ENCODE measurements at places on chromosomes 2 and 18. TPM values are rescaled to one million over a fixed set of nuclear protein-coding genes. Genes with fewer than 3 reads are reported as not detected.

NRP2 gene
- total RNA-seq, result 30.4 TPM

SIX3 gene
- not detected for total RNA-seq

TDRD15 gene
- total RNA-seq, result not detected

RASGRP3 gene
- total RNA-seq, result 0.36 TPM

REG3G gene
- not detected for total RNA-seq

FN1 gene
- 962 TPM for total RNA-seq

C2orf66 gene
- total RNA-seq, result not detected

NEU2 gene
- not detected for total RNA-seq

CHN1 gene
- total RNA-seq, result 22.5 TPM

PRKAG3 gene
- total RNA-seq, result not detected

DNA sequence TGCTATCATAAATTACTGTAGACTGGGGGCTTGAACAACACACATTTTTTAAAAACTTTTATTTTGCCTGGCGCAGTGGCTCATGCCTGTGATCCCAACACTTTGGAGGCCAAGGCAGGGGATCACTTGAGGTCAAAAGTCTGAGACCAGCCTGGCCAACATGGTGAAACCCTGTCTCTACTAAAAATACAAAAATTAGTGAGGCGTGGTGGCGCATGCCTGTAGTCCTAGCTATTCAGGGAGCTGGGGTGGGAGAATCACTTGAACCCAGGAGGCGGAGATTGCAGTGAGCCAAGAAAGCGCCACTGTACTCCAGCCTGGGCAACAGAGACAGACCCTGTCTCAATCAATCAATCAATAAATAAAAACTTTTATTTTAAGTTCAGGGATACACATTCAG, 9.1 kb downstream of the KCNK3 start:
- no peak for DNase-seq

DNA sequence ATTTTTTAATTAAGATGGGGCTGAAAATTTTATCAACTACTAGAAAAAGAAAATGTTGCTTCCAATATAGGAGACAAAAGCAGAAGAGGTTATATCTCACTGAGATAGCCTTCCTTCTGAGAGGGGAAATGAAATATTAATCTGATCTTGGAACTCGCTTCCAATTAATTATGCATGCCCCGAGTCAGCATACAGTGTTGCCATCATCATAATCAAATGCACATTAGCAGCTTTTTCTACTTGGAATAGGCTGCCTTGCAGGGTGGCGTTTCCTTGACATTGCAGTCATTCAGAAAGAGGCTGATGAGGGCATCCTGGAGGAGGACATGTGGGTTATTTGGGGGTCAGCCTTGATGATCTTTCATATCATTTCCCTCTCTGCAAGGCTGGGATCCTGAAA, 18.4 kb upstream of the RPL37A start:
- DNase-seq, result no peak

DNA sequence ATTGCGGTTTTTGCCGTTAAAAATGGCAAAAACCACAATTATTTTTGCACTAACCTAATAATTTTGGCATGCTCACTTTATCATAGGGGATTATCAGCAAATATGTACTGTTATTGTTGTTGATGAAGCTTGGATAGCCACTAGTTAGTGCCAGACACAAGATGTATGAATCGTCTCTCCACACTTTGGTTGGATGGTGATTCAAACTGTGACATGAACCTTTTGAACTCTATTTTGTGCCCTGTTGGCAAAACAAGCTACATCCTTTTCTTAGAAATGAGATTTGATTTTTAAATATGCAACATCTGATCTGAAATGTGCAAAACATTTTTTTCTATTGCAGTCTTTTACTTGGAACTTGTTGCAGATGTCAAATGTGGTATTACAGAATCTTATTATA, 48.8 kb upstream of the DTNB start:
- no peak for DNase-seq

GRCh38 chr2:184413221-184413620, 185.1 kb upstream of the ZNF804A start:
- DNase-seq, result no peak

GRCh38 chr2:239700686-239701345, 300.0 kb upstream of the HDAC4 start:
- DNase-seq, result no peak

GRCh38 chr2:207621501-207622039, 3.6 kb downstream of the METTL21A start:
- no peak for DNase-seq

GRCh38 chr2:199757233-199757870, 93.6 kb downstream of the FTCDNL1 start:
- no peak for DNase-seq

- no peak for DNase-seq
Measured at GRCh38 chr2:20303966-20304365, 46.7 kb downstream of the PUM2 start.

DNA sequence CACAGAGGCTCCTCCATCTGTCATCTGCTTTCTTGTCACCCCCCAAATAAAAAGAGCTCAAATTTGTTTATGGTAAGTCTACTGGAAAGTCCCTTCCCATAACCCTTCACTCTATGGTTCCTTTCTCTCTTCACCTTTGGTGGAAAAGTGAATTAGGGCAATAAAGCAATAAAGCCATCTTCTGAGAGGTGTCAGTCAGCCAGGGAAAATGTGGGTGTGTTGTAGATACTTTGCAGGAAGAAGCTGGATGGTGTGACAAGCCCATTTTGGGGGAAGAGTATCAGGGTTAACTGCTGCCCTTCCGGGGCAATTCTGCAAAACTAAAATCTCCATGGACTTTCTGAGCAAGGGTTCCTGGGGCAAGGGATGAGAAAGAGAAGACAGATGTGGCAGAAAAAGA, 197.9 kb downstream of the SH3BP4 start:
- DNase-seq, result no peak

DNA sequence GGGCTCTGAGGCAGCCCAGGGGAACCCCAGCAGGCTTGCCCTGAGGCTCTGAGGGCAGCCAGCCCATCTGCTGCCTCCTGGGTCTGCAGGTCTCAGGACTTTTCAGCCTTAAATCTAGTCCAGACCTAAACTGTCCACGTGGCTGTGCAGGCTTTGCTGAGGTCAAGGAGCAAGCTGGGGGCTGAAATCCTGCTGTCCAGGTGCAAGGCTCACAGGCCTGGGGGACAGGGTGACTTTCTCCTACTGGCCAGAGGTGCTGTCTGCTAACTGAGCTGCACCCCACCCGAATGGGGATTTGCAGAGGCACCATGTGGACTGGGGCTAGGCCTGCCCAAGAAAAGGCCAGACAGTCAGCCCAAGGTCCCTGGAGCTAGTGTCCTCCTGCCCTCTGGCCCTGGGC, 32.1 kb downstream of the SDC1 start:
- no peak for DNase-seq

GRCh38 chr18:63253014-63253413, 66.6 kb downstream of the BCL2 start:
- DNase-seq, result no peak

GRCh38 chr18:48035556-48035860, 105.0 kb upstream of the SMAD2 start:
- DNase-seq, result no peak

GRCh38 chr18:74949611-74950010, 259.3 kb downstream of the PTGR3 start:
- no peak for DNase-seq

- no peak for DNase-seq
Measured at GRCh38 chr2:237306083-237306786, 107.7 kb downstream of the COL6A3 start.

DNA sequence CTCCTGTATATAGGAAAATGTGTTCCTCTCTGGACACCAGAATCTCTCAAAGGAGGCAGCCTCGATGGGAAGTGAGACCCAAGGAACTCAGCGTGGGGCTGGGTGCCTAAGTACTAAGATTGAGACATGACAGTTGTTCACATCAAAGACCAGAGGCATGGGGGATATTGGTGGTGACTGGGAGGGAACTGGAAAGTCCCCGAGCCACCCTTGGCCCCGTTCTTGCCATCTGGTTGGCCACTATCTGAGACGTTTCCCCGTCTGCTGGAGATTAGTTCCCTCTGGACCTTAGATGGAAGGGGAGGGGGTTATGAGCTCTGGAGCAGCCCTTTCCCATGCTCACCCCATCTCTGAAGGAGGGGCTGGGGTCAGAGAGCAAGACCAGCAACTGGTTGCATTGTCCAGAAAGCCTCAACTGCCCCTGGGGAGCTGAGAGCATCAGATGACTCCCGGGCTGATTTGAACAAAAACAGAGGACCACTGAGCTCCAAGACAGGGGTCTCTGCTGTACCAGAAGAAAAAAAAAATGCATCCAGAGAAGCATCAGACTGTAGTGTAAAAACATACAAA, 11.8 kb downstream of the FBLN7 start:
- DNase-seq, result no peak

GRCh38 chr2:238495422-238495821, 68.7 kb downstream of the ASB1 start:
- DNase-seq, result no peak

DNA sequence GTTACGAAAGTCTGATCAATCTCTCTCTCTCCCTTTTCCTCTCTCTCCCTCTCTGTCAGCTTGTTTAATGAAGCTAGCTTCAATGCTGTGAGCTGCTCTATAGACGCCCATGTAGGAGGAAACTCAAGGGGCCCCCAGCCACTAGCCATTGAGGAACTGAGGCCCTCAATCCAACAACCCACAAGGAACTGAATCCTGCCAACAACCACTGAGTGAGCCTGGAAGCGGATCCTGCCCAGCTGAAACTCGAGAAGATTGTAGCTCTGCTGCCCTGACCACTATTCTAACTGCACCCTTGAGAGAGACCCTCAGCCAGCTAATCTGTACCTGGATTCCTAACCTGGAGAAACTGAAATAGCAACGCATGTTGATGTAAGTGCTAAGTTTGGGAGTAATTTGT, 129.2 kb downstream of the BCL11A start:
- no peak for DNase-seq

GRCh38 chr2:98014379-98014778, 18.6 kb upstream of the TMEM131 start:
- no peak for DNase-seq

DNA sequence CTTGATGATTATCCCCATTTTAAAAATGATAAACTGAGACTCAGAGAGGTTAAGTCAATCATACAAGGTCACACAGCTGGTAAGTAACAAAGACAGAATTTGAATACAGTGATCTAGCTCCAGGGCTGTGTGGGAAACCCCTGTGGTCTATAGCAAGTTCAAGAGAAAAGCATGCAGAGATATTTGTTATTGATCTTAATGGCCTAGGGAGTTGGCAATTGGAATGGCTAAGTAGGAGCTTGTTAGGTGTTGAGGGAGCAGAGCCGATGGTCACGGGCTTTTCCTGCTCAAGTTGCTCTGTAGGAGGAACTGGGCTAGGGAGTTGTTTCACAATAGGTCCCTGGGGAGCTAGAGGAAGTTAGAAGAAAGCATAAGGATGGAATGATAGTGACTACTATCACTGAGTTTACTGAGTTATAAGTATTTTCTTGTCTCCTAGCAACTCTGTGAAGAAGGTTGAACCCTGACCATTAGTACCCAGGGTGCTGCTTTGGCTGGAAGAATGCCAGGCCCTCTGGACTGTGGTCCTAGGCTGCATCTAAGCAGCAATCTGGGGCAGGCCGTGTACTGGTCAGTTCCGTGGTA, 30.0 kb downstream of the RNF125 start:
- peak; percentile 15 for DNase-seq

DNA sequence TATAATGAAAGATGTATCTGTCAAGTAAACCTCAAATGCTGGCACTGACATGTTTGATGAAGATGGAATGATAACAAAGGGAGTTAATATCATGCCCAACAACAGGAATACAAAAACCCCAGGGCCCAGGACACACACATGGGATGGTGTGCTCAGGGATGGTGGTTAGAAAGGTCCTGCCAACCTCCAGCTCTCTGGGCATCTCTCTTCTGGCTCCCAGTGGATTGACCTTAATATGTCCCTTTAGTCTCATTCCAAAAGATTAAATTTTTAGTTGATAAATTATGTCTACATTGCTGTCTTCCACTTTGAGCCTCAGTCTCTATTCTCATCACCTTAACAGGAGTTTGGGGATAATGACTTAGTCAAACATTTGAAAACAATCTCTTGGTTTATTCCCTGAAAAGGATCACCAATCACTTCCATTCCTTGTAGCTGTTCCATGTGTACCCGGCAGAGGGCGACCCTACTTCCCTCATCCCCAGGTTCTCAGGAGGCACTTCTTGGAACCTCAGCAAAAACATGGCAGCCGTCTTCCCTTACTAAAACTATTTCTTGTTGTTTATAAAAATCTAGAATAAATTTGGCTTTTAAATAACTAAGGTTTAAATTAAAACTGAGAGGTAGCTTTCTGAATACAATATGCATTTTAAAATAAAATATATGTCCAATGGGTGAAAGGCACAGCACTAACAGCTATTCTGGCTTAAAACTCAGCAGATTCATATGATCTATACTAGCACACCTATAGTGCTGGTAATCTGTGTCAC, 29.6 kb downstream of the MCEE start:
- no peak for DNase-seq

- DNase-seq, result peak; percentile 36
Measured at GRCh38 chr18:7946734-7947377, 379.7 kb downstream of the PTPRM start.

- DNase-seq, result no peak
Measured at GRCh38 chr2:98768384-98769113, 37.6 kb upstream of the MGAT4A start.
